Non-pigmented ciliary epithelial cell (primary cell): ENCODE measurements at places on chromosomes 3 and 15.

- peak; percentile 64 for DNase-seq
Measured at GRCh38 chr3:162142511-162142910, 645.9 kb downstream of the OTOL1 start.

- no peak for DNase-seq
Measured at GRCh38 chr3:172617976-172618375, 92.9 kb downstream of the NCEH1 start.

GRCh38 chr3:38805765-38806386 lies 10.1 kb downstream of the SCN10A start:
- peak; percentile 26 for DNase-seq

DNA sequence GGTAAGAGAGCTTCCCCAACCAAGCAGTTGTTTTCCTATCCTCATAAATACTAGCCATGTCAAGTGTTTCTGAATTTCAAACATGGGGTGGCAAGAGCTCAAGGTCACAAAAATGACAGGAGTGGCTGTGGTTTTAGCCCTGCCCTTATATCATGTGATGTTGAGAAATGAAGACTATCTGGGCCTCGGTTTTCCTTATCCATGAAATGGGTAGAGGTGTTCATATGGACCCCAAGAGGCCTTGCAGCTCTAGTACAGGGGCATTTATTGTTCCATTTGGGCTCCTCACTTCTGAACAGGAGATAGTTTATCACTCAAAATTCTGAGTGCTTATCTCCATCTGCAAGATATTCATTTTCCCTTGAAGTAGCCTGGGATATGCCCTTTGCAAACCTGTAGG lies 35.8 kb downstream of the LMCD1 start:
- no peak for DNase-seq

DNA sequence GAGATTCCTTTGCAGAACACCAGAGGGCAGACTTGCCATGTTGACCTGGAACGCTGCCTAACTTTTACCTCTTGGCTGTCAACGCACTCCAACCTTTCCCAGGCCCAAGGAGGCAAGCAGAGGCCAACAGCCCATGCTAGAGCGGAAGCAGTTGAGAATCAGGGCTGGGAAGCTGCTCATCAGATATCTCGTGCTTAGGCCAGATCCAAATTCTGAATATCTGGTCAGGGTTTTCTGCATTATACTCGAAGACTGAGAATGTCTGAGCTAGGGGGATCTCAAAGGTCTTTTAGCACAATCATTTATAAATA lies 2.5 kb downstream of the XIRP1 start:
- no peak for DNase-seq

DNA sequence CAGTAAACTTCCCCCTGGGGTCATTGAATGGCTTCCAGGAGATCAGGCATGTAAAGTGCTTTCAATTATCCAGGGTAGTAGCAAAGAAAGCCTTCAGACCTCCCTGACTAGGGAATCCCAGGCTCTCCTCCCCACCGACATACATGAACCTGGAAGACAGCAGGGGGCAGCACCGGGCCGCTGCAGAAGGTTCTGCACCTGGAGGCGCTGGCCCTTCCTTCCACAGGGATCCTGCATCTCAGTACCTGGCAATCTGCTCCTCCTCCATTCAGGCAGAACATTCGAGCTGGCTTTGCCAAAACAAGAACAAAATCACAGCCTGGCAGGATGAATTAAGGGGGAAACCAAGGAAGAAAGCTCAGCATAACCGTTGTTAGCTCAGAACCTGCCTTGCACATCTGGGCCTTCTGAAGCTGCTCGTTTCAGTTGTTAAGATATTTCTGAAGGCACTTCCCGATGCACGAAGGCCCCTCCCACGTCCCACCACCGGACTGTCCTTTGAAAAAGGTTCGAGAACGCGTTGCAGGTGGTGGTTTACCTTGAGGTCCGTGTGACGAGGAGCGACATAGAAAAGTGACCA lies 237.7 kb downstream of the SLCO3A1 start:
- no peak for DNase-seq

DNA sequence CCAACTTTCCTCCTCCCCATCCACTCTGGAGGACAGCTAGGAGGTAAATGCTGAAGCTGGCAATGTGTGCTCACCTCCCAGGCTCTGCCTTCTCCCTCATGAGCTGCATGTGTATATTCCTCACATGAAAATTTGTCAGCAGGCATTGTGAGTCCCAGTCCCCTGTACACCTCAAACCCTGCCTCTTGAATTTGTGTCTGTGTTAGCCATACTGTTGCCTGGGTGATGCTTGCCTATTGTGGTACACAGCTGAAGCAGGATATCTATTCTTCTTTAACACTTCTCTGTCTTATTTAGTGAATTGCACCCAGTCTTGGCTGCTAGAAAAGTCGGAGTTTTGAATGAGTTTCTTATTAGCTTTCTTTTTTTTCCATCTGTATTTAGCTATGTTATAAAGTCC lies 586.0 kb upstream of the TGFBR2 start:
- no peak for DNase-seq

DNA sequence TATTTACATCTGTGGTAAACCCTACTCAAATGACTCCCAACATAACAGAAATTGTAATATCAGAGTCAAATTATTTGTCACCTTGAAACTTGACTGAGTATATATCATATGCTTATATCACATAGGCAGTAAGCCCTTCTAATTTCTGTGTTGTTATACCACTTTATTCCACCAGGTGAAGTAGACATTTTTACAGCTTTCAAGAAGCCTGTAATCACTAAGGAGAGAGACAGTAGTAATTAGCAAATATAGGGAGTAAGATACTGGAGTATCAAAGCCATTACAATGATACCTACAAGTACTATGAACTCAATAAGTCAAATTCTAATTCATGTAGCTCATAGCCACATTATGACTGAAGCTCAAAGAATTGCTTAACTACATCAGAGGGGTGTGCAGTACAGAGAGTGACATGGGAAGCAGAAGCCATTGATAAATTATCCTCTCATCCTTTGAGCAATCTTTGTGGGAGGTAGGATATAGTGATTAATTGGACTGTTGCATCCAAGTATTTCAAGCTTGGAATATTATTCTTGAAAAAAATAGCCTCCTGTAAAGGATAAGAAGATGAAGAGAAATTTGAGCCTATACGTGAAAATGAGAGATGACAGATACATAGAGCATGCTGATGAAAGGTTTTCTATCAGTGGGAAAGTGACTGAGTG lies 1005.9 kb downstream of the ZPLD1 start:
- DNase-seq: no peak

DNA sequence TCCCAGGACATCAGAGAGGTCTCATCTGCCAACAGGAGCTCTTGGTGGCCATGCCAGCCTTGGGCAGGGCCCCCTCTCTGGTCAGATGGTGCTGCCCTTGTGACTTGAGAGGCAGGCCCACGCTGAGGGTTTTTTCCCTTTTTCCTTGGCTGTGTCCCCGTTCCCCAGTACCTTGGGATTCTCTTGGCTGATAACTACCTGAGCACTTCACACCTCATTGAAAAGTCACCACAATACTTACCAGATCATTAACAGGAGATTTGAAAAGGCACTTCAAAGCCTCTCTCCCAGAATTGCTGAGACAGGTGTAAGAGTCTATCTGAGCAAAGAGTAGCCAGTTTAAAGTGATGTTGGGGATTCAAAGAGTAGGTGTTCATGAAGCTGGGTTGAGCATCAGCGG lies 15.1 kb upstream of the TMEM158 start:
- DNase-seq: no peak

GRCh38 chr15:46703871-46704637 lies 1013.3 kb upstream of the SEMA6D start:
- no peak for DNase-seq

DNA sequence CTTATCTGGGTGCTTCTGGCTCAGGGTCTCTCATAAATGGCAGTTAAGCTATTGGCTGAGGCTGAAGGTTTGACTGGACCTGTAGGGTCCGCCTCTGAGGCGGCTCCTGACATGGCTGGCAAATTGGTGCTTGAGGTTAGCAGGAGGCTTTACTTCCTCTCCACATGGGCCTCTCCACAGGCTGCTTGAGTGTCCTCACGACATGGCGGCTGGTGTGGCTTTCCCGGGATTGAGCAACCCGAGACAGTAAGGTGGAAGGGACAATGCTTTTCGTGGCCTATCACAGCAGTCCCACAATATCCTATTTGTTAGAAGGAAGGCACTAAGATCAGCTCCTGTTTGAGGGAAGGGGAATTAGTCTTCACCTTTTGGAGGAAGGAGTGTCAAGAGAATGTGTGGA lies 267.3 kb upstream of the LRRFIP2 start:
- DNase-seq: no peak

- no peak for DNase-seq
Measured at GRCh38 chr15:73596174-73596573, 37.0 kb downstream of the NPTN start.

- DNase-seq: no peak
Measured at GRCh38 chr3:21446027-21446426, 305.0 kb downstream of the ZNF385D start.

GRCh38 chr3:100023150-100023549 lies 91.2 kb downstream of the FILIP1L start:
- DNase-seq: no peak

DNA sequence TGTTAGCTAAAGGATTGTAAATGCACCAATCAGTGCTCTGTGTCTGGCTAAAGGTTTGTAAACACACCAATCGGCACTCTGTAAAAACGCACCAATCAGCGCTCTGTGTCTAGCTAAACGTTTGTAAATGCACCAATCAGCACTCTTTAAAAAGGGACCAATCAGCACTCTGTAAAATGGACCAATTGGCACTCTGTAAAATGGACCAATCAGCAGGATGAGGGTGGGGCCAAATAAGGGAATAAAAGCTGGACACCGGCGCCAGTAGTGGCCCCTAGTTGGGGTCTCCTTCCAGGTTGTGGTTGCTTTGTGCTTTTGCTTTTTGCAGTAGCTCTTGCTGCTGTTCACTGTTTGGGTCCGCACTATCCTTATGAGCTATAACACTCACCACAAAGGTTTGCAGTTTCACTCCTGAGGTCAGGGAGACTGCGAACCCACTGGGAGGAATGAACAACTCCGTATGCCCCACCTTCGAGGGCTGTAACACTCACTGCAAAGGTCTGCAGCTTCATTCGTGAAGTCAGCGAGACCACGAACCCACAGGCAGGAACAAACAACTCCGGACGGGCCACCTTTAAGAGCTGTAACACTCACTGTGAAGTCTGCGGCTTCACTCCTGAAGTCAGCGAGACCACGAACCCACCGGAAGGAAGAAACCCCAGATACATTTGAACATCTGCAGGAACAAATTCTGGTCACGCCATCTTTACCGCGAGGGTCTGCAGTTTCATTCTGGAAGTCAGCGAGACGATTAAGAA lies 1.1 kb upstream of the SUCLG2 start:
- DNase-seq: no peak

GRCh38 chr3:43307226-43307625 lies 20.9 kb downstream of the SNRK start:
- no peak for DNase-seq

GRCh38 chr3:170180079-170180907 lies 1.2 kb downstream of the PHC3 start:
- DNase-seq: no peak

DNA sequence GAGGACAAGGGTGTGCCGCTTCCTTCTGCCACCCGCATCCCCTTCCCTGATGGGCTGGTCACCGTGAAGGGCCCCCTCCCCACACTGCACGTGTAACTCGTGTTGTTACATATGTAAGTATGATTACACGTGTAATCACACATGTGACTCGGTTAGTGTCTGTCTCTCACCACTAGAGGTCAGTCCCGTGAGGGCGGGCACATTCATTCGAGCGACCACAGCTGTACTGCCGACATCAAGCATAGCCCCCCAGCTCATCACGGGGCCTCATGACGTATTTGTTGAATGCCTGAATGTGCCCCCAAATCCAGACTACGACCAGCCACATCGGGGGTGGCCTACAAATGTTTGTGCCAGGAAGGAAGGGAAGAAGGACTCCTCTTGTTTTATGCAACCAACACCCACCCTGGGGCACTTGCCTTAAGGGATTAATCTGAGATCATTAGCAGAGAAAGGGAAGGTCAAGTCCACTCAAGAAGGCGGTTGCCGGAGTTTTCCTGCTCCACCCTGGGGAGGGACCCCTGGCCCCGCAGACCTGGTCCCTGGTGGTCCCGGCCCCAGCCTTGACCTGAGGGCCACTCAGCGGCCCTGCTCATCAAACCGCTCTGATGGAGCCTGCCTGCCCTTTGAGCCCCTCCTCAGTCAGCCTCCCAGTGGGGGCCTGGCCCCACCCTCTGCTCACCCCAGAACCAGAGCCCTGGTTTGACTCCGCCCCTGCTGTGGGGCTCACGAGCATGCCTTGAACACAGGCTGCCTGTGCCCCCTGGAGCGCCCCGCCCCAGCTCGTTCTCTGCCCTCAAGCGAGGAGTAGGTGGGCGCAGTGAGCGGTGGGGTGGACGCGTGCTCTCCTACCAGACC lies 52.8 kb downstream of the RGMA start:
- DNase-seq: no peak

DNA sequence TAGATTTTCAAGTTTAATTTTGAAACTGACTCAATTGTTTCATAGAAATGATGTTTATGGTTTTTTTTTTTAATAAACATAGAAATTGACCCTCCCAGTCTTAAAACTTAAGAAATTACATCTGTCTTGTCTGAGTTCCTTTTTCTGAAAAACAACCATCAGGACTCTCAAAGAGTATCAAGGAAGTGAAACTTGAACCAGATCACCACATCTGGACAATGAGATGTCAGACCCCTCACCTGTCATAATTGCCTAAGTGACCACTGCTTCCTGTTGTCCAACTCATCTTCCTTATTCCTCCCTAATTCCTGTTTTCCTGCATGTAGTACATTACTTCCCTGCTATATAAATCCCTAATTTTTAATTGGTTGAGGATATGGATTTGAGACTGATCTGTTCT lies 441.5 kb upstream of the ARHGEF26 start:
- no peak for DNase-seq

GRCh38 chr3:108329947-108330346 lies 33.6 kb downstream of the HHLA2 start:
- no peak for DNase-seq

DNA sequence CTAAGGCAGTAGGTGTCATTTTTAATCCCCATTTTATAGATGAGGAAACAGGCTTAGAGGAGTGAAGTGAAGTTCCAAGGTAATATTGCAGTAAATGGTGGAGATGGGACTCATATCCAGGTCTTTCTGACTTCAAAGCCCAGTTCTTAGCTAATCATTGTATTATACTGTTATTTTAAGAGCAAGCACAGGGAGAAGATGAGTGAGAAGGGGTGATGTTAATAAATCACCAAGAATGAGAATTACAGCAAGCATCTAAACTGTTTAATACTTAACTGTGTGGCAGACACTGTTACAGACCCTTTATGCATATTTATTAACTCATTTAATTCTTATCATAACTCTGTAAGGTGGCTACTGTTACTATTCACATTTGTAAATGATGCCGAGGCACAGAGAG lies 61.2 kb downstream of the VPS8 start:
- DNase-seq: no peak

GRCh38 chr3:77281721-77282120 lies 241.8 kb downstream of the ROBO2 start:
- no peak for DNase-seq
